ENCODE measurements at places on chromosomes 3 and 15.

GRCh38 chr15:76823890-76824289 lies 81.2 kb downstream of the SCAPER start:
- DNase-seq: no peak

DNA sequence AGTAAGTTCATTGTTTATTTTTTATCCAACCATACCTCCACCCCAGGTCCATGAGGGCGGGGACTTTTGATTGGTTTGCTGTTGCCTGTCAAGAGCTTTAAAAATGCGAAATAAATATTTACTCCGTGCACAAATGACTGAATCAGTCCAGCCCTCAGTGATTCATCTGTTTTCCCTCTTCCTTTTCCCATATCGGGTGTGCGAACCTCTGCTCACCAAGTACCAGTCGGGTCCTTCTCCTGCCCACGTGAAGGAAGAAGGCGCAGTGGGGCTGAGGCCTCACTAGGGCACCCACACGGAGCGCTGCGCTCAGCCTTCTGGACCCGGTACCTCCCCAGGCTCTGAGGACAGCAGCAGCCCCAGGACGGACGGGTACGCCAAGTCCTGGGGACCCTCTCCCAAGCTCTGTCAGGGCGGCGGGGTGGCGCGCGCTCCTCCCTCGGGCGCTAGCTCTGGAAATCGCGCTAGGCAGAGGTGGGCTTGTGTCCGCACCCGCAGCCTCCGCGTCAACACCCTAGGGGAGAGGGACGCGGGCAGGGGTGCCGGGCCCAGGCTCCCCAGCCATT lies 70.5 kb upstream of the EPHB3 start:
- DNase-seq: no peak

GRCh38 chr3:45986303-45986982 lies 9.2 kb downstream of the FYCO1 start:
- DNase-seq: no peak

DNA sequence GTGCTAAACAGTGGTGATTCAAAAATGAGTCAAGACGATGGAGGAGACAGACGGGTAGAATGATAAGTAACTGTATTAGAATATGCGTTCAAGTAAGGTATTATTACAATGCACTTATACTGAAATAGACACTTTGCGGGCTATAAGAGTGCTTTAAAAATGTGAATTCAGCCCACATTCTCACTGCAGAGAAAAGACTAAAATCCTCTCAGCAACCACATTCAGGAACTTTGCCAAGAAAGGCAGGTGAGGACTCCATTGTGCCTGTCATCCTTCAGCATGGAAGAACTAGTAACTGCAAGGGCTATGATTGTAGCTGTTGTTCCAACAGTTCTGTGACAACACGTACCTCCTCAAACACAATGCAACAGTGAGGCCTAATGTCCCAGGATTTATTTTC lies 272.0 kb downstream of the RORA start:
- DNase-seq: no peak

GRCh38 chr3:42300013-42300412 lies 34.0 kb upstream of the CCK start:
- no peak for DNase-seq

GRCh38 chr15:30072630-30073029 lies 10.1 kb upstream of the GOLGA8J start:
- no peak for DNase-seq

DNA sequence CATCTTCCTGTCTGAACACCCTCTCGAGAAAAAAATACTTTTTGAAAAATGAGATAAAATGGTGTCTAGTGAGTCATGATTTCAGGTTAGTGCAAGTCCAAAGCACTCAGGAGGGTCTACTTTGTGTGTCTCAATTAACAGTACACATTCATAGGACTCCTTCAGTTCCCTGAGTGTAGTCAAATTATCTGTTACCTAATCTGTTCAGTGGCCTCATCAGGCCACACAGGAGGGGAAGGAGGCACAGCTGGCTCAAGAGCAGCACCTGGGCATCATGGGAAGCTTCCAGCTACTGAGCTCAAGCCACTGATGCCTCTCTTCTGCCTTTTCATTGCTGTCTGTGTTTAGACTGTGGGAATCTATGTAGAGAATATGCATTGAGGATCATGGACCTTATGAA lies 341.4 kb upstream of the SGO1 start:
- no peak for DNase-seq

GRCh38 chr3:46049093-46049492 lies 21.8 kb upstream of the XCR1 start:
- DNase-seq: no peak

- no peak for DNase-seq
Measured at GRCh38 chr15:101646672-101647071, 5.5 kb downstream of the TM2D3 start.

Data from lower leg skin (tissue), 4 donors.